ENCODE measurements at places on chromosomes 16 and 17.

DNA sequence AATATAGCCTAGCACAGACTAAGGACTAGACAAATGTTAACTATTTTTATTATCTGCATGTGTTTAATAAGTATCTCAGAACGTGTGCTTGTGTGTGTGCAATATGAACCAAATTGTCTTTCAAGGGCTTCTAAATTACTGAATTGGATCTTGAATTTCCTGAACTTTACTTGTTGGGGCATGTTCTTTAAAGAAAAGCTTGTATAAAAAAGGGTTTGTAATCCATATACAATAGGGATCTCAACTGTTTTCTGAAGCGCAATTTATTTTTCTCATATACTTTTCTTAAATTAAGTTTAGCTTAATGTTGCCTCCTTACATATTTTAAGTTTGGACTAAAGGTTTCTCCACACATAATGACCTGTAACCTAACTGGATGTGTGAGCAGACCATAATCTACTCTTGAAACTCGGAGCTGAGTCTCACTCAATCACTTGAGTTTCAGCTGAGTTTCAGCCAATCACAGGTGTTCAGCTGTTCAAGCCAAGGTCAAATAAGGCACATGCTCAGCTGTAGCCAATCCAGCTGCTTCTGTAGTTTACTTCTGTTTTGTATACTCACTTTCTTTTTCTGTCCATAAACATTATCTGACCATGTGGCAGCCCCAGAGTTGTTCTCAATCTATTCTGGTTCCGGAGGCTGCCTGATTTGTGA is 72.3 kb downstream of the CDK5R1 start:
- peak; percentile 5 for DNase-seq

GRCh38 chr17:17106756-17107155 is 64.5 kb downstream of the MPRIP start:
- peak; percentile 17 for DNase-seq

DNA sequence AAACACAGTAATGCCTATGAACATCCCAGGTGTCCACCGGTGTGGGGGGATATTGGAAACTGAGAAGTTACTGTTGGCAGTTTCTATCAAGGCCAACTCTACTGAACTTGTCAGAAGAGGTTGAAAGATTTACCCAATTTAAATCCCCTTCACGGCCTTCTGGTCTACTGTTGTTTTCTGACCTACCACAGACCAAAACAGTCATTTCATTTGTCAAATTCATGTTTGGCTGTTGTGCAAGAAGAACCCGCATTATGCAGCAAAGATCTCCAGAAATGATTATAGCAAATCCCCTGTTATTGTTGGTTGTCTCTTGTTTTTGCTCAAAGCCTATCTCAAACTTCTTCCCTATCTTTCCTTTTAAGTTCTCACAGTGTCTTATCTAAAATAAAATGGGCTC is 73.1 kb upstream of the MAF start:
- DNase-seq: peak; percentile 17

DNA sequence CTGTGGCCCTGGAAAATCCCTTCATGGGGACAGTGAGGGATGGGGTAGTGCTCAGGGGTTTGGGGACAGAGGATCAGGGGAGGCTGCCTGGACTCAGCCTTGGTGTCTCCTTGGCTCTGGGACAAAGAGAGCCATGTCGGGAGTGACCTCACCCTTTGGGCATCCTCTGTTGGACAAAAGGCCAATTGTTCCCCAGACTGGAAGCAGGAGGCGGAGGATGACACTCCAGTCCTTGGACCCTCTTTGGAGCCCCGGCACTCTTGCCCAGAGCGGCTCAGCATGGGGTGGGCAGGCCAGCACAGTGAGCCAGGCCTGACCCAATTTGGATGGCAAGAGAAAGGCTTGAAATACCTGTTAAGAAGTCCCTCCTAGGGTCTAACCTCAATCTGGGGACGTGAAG is 39.4 kb upstream of the PHB1 start:
- DNase-seq: no peak

GRCh38 chr17:49739641-49740271 is 24.2 kb downstream of the FAM117A start:
- DNase-seq: no peak

DNA sequence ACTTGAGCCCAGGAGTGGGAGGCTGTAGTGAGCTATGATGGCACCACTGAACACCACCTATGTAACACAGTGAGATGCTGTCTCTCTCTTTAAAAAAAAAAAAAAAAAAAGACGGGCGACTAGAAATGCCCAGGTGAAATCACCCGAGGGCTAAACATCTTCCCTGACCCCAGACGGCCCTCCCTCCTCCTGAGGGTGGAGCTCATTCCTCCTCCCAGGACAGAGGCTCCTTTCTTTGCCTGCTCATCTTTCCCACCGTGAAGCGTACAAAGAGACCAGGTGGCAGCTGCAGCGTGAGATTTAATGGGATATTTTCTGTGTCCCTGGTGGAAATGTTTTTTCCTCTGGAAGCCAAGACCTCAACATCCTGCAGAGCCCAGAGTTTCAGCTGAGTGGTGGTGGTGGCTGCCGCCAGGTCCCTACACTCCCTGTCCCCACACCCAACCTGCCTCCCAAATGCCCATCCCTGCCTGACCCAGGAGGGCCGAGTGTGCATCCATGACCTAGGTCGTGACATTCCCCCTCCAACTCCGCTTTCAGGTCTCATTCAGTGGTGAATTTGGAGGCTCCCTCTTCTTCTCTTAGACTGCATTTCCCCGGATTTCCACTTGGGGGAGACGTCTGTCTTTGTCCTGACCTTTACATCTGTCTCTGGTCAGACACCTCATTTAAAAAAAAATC is 14.4 kb upstream of the GPRC5B start:
- DNase-seq: peak; percentile 22

- DNase-seq: peak; percentile 39
These were observed 22.9 kb downstream of the DHRS7C start for GRCh38 chr17:9768381-9768934.

DNA sequence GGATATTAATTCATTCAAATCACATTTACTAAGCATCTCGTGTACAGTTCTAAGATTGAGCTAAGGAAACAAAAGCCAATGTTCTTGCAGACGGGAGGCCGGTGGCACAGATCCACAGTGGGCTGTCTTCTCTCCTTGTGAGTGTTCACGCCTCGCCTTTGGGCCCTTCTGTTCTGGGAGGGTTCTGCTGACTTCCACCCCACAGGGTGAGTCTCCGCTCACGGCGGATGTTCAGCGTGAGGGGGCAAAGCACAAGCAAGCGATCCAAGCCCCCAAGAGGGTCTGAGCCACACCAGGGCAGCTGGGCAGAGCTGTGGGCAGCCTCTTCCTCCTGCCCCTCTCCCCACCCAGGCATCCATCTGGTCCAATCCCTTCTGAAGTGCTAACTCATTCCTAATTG is 84.3 kb upstream of the DOC2B start:
- no peak for DNase-seq

DNA sequence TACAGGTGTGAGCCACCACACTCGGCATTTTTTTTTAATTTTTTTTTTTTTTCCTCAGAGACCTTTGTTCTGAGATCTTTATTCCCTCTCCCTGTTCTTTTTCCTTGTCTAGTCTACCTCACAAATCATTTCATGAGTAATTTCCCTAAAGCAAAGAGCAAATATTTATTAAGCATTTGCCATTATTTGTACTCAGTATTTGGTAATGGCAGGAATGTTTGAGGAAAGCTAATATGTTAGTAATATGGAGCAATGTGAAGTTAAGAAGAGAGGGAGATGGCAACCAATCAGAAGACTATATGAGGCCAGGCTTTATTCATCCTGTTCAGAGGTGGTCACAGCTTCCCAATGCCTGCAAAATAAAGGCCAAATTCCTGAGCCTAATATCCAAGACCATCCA is 13.3 kb downstream of the CENPV start:
- DNase-seq: no peak

- no peak for DNase-seq
These were observed 41.7 kb upstream of the JPH3 start for GRCh38 chr16:87560428-87561199.

DNA sequence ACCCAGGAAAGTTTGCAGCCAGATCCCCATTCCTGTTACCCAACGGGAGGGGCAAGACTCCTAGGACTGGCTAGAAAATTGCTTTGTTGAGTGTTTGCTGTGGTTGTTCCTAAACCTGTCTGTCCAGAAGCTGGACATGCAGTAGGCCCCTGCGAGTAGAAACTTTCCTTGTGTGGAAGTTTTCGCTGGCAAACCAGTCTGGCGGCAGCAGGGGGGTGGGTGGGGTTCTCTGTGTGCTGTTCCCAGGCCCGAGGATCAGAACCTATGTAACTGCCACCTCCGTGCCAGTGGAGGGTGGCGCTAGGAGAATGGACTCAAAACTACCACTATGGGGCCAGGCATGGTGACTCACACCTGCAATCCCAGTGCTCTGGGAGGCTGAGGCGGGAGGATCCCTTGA is 9.2 kb downstream of the SGSM2 start:
- no peak for DNase-seq

GRCh38 chr16:25157271-25157875 is 45.8 kb downstream of the LCMT1 start:
- no peak for DNase-seq
